ENCODE measurements at places on chromosomes 4 and X. TPM values are rescaled to one million over a fixed set of nuclear protein-coding genes. Genes with fewer than 3 reads are reported as not detected.

Gene CYSLTR1
- 1.2 TPM for total RNA-seq

Gene NAP1L2
- 33.4 TPM for total RNA-seq

Gene FATE1
- not detected for total RNA-seq

Gene HPGD
- 4.2 TPM for total RNA-seq

All from occipital lobe (tissue), 3 donors.